ENCODE measurements at places on chromosomes 16 and 17.
A peak's percentile ranks its signal among the peaks of the same experiment; 100 is the strongest.

- H3K4me3 ChIP-seq: no peak overlapping the region
- peaks cover 1% of the 10 kb centered on the region for H3K27me3 ChIP-seq
- H3K27ac ChIP-seq: no peak overlapping the region
- DNase-seq: no peak
Observed at GRCh38 chr17:55190748-55191147, 74.0 kb upstream of the HLF start.

GRCh38 chr17:47099451-47099986 is 89.6 kb downstream of the CDC27 start:
- no peak overlapping the region for H3K27ac ChIP-seq
- no peak for DNase-seq
- no peaks in the 10 kb centered on the region for H3K36me3 ChIP-seq
- H3K4me3 ChIP-seq: peak overlapping the region; percentile 79
- peaks cover 2% of the 10 kb centered on the region for H3K4me1 ChIP-seq

GRCh38 chr17:2705263-2705662 is 6.3 kb downstream of the CLUH start:
- H3K4me1 ChIP-seq: peaks cover 7% of the 10 kb centered on the region
- H3K27me3 ChIP-seq: peaks cover 4% of the 10 kb centered on the region
- no peak overlapping the region for H3K27ac ChIP-seq
- DNase-seq: no peak
- H3K36me3 ChIP-seq: no peaks in the 10 kb centered on the region

DNA sequence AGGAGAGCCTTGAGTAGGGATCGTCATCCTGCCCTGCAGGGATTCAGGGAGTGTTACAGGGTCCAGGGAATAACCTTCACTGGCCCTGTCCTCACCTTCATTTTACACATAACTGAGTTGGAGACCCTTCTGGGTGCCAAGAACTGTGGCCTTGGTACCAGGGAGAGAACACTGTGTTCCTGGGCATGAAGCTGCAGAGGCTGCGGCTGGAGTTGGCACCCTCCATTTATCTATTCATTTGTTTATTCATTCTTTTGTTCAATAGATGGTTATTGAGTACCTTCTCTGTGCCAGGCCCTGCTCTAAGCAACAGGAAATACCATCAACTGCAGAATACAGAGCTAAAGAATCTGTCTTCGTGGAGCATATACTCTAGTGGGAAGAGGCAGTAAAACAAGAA is 6.7 kb downstream of the ABCC3 start:
- no peak overlapping the region for H3K27ac ChIP-seq
- no peaks in the 10 kb centered on the region for H3K36me3 ChIP-seq
- DNase-seq: no peak
- H3K27me3 ChIP-seq: peaks cover 9% of the 10 kb centered on the region
- H3K4me1 ChIP-seq: peaks cover 2% of the 10 kb centered on the region
- H3K4me3 ChIP-seq: no peak overlapping the region

- peaks cover 2% of the 10 kb centered on the region for H3K27me3 ChIP-seq
- no peak overlapping the region for H3K27ac ChIP-seq
- H3K36me3 ChIP-seq: no peaks in the 10 kb centered on the region
- no peak for DNase-seq
- no peak overlapping the region for H3K4me3 ChIP-seq
Observed at GRCh38 chr17:31572341-31572740, 180.9 kb downstream of the RAB11FIP4 start.

GRCh38 chr16:89536371-89536770 is 24.1 kb upstream of the RPL13 start:
- H3K4me3 ChIP-seq: no peak overlapping the region
- no peaks in the 10 kb centered on the region for H3K36me3 ChIP-seq
- no peak overlapping the region for H3K27ac ChIP-seq
- peaks cover 7% of the 10 kb centered on the region for H3K27me3 ChIP-seq
- DNase-seq: no peak

GRCh38 chr17:38735161-38735997 is 5.2 kb downstream of the CISD3 start:
- peaks cover 5% of the 10 kb centered on the region for H3K36me3 ChIP-seq
- H3K4me1 ChIP-seq: peaks cover 1% of the 10 kb centered on the region
- H3K27me3 ChIP-seq: peaks cover 9% of the 10 kb centered on the region
- DNase-seq: peak; percentile 84
- H3K27ac ChIP-seq: no peak overlapping the region
- H3K4me3 ChIP-seq: no peak overlapping the region

DNA sequence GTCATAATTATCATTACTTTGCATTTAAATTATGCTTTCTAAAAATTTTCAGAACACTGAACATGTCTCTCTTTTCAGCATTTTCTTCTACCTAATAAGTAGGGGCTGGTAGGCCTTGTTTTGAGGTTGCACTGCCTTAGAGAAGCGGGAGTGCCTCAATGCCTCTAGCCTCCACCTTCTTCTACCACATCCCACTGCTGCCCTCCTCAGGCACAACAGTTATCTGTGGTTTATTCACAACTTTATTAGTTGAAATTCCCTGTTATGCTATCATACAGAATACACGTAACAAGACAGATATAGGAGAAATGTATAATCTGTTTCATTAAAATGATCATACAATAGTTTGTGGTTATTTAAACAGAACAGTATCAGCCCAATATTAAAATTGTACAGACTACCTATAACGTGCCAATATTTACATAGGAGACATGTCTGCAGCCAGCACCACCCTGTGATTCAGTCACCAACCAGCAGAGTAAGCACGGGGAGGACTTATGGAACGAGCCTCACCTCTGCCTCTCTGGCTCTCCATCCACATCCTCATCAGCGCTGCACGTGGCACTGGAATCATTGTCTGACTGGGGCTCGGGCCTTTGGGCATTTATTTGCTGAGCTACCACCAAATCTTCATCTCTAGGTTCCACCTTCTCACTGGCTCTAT is 101.2 kb downstream of the TTC19 start:
- no peak overlapping the region for H3K27ac ChIP-seq
- H3K27me3 ChIP-seq: peaks cover 2% of the 10 kb centered on the region
- DNase-seq: no peak
- H3K4me1 ChIP-seq: no peaks in the 10 kb centered on the region
- peaks cover 12% of the 10 kb centered on the region for H3K36me3 ChIP-seq

- H3K27ac ChIP-seq: no peak overlapping the region
- H3K27me3 ChIP-seq: peaks cover 9% of the 10 kb centered on the region
- no peak for DNase-seq
- no peak overlapping the region for H3K4me3 ChIP-seq
- H3K36me3 ChIP-seq: no peaks in the 10 kb centered on the region
- no peaks in the 10 kb centered on the region for H3K4me1 ChIP-seq
Observed at GRCh38 chr17:48490451-48490892, 40.3 kb downstream of the HOXB1 start.

DNA sequence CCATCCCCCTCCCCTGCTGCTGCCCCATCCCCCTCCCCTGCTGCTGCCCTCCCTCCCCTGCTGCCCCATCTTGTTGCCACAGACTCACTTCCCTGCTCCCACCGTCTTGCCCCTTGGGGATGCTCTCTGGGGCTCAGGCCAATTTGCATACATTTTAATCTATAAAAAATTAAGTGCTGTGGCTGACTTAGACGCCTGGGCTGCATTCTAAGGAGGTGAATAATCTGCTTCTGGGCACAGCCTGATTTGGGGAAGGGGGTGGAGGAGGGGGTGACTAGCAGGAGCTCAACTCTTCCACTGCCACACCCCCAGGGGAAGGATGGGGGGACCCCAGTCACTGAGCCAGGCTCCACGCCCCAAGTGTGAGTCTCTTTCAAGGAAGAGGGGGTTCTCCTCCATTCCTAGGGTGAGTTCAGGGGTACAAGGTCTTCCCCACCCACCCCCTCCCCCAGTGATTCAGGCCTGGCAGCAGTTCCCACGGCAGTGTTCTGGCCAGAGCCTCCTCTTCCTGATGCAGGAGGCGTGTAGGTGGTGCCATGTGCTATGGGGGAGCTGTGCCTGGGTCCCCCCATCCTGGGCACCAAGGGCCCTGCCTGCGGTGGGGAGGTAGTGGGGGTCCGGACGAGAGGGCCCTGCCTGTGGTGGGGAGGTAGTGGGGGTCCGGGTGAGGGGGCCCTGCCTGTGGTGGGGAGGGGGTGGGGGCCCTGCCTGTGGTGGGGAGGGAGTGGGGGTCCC is 5.0 kb downstream of the DPH1 start:
- H3K27ac ChIP-seq: no peak overlapping the region
- no peak overlapping the region for H3K4me3 ChIP-seq
- H3K4me1 ChIP-seq: peaks cover 13% of the 10 kb centered on the region
- H3K27me3 ChIP-seq: no peaks in the 10 kb centered on the region
- no peaks in the 10 kb centered on the region for H3K36me3 ChIP-seq

- no peaks in the 10 kb centered on the region for H3K36me3 ChIP-seq
- H3K4me1 ChIP-seq: peaks cover 6% of the 10 kb centered on the region
- no peak overlapping the region for H3K4me3 ChIP-seq
- no peak for DNase-seq
Observed at GRCh38 chr16:9913604-9914326, 268.5 kb downstream of the GRIN2A start.

GRCh38 chr16:85935974-85936760 is 37.2 kb downstream of the IRF8 start:
- H3K27ac ChIP-seq: no peak overlapping the region
- H3K4me3 ChIP-seq: no peak overlapping the region
- H3K27me3 ChIP-seq: peaks cover 23% of the 10 kb centered on the region
- H3K36me3 ChIP-seq: peaks cover 7% of the 10 kb centered on the region
